ENCODE measurements at places on chromosomes 16 and 17. TPM values are rescaled to one million over a fixed set of nuclear protein-coding genes. Genes with fewer than 3 reads are reported as not detected.

- no peak for DNase-seq
Observed at GRCh38 chr17:52653014-52653413, 494.5 kb upstream of the CA10 start.

- peak; percentile 22 for DNase-seq
Observed at GRCh38 chr16:25691519-25692091, at the start of gene HS3ST4. Gene HS3ST4 (plus strand): TSS chr16:25691959.

GRCh38 chr17:32558997-32559650 is 72.3 kb downstream of the CDK5R1 start:
- DNase-seq = no peak

GRCh38 chr16:13921328-13921727 is 1.4 kb downstream of the ERCC4 start:
- DNase-seq = no peak

- DNase-seq = peak; percentile 74
Observed at GRCh38 chr17:77449908-77450741, 309.4 kb downstream of the SEC14L1 start.

DNA sequence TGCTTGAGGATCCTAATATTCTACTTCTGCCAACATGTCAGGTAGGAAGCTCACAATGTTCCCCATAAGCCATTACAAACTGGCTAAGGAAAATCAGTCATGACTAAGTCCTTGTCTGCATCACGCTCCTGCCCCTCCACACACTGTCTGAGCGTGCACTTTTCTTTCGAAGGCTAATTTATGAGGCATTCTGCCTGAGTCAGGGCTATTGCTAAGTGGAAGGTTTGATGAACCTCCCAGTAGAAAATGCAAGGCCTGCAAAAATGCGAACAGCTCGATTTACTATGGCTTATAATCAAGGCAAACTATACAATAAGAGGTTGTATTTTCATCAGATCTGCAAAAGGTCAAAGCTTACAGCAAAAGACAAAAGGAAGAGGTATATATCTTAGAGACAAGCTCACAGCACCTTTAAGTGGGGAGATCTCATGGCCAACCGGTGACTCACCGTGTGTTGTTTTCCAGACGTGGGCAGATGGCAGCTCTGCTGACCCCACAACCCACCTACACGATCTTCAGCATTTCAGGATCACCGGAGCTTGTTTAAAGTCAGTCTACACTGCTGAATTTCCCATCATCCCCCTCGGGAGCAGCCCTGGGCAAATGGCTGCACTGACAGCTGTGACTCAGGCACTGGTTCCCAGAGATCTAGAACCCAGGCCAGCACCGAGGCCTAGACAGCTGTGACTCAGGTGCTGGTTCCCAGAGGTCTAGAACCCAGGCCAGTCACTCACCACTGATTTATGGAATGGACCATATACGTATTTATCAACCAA is 26.1 kb downstream of the MEAK7 start:
- no peak for DNase-seq

GRCh38 chr16:17776888-17777287 is 306.1 kb upstream of the XYLT1 start:
- DNase-seq = no peak

Gene PRKCB
- 0.77 TPM for total RNA-seq

Gene TNFSF13
- 0.86 TPM for total RNA-seq

GRCh38 chr17:28746611-28747050 is 2.8 kb downstream of the TRAF4 start:
- no peak for DNase-seq

Gene FAM234A
- total RNA-seq = 97.8 TPM

- DNase-seq = peak; percentile 16
Observed at GRCh38 chr16:20901436-20902112, 1.0 kb downstream of the LYRM1 start.

Gene RMI2
- 41.9 TPM for total RNA-seq

Gene TBC1D3H
- not detected for total RNA-seq

- DNase-seq = no peak
Observed at GRCh38 chr16:50252874-50253513, 13.4 kb upstream of the ADCY7 start.

Gene OR3A2
- total RNA-seq = not detected

GRCh38 chr16:27475561-27475960 is 73.6 kb downstream of the IL21R start:
- DNase-seq = no peak

- no peak for DNase-seq
Observed at GRCh38 chr17:77677630-77678029, 280.9 kb upstream of the TNRC6C start.

DNA sequence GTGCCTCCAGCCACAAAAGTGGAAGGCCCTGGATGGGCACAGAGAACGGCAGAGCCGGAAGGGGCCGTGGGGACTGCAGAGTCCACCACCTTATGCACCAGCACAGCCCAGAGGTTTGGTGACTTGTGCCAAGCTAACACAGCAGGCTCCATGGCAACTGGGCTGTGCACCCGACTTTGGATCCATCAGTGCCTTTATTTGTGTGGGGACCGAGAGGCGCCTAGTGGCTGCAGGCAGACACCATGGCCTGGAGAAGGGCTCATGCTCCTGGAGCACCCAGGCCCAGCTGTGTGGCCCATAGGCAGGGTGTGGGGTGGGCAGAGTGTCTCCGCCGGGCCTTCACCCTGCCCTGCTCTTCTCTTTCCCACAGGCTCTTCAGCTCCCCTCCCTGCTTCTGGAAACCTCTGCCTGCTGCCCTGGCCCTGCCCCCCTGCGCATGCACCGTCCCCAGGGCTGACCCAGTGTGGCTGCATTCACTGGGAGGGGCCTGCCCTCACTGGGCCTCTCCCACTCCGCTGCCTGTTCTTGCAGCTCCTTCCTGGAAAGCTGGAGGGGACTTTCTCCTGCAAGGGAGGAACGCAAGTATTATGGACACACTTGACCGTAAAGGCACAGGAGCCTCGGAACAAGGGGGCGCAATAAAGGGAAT is 10.1 kb downstream of the C16orf90 start:
- no peak for DNase-seq

GRCh38 chr17:50240851-50241250 is 33.4 kb upstream of the TMEM92 start:
- DNase-seq = no peak

Gene PSKH1
- total RNA-seq = 41.5 TPM

GRCh38 chr16:89701425-89702406 is at the start of gene SPATA2L:
Gene SPATA2L (minus strand): TSS chr16:89701705. CDS start chr16:89701232, 473 bp downstream.
- DNase-seq = peak; percentile 83

DNA sequence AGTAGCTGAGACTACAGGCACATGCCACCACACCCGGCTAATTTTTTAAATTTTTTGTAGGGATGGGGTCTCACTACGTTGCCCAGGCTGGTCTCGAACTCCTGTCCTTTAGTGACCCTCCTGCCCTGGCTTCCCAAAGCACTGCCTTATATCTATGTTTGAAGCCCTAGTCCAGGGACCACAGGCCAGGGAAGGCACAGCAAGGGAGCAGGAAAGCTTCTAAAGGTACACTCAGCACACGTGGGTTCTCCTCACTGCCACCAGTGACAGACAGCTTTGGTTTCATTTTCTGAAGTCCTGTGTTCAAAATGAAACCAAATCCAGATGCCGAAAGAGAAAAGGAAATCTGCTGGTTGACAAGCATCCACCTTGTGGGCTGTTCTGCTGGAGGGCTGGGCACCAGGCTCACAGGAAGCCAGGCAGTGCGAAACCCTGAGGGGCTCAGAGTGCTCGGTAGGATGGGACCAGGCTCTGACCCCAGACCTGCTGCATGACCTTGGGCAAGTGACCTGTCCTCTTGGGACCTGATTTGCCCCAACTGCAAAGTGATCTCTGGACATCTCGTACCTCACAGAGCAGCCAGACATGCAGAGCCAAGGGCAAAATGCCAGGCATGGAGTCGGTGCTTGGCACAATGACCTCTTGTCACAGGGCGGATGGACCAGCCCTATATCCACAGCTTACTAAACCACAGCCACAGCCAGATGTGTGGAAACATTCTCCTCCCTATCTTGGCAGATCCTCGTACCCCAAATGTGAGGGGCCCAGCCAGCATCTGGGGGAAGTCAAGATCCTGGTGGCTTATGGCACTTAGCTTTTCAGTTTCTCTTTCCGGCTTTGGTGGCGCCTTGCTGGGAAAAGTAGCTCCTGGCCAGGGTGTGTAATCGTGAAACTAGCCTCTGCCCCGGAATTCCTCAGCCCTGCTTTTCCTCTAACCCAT is 2.8 kb upstream of the SOCS1 start:
- DNase-seq = no peak

GRCh38 chr16:86970726-86971125 is 346.5 kb downstream of the C16orf95 start:
- no peak for DNase-seq

GRCh38 chr17:59372138-59372751 is 40.8 kb downstream of the YPEL2 start:
- no peak for DNase-seq

Gene UNC45B
- total RNA-seq = not detected

Gene CFAP97D1
- total RNA-seq = not detected

GRCh38 chr16:2428051-2428783 is 1.0 kb upstream of the CCNF start:
- peak; percentile 33 for DNase-seq

Gene TP53TG3C
- not detected for total RNA-seq

Gene KAT2A
- 41.9 TPM for total RNA-seq

- DNase-seq = no peak
Observed at GRCh38 chr17:27384261-27384701, 72.0 kb upstream of the KSR1 start.

GRCh38 chr17:82213251-82214011 is 789 bp upstream of the CCDC57 start:
- no peak for DNase-seq

DNA sequence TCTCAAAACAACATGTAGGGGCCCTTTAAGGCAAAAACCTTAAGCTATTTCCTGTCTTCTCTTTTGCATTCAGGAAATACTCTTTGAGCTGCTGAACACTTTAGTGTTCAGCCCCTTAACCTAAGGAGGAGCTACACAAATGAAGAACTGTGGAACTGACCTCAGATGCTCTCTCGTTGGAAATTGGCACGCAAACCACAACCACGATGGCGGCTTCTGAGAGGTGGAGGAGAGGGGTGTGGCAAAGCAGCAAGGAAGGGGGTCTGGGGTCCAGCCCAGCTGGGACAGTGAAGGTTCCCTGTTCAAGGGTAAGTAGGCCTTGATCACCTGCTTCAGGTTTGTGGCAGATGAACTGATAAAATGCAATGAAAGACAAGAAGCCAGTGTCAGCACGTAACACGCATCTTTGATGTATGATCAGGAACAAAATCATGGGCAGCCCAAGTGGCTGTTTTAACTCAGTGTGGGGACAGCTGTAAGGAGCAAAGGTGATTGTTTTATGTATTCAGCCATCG is 291.6 kb upstream of the TNRC6C start:
- DNase-seq = no peak

DNA sequence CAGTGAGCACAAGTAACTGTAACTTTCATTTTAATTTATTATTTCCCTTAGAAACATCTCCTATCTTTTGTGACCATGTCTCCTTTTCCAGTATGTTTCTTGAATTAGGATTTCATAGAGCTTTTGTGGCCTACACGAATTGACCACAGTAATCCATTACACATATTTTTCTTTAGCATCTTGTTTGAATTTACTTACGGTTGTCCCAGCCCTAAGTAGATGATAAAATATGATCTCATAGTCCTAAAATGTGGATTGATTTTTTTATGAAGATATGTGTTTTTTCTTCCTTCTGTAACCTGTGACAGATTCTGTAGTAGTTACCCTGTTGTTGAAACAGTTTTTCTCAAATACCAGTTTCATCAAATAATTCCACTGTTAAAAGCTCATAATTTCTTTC is 61.5 kb downstream of the NF1 start:
- no peak for DNase-seq

DNA sequence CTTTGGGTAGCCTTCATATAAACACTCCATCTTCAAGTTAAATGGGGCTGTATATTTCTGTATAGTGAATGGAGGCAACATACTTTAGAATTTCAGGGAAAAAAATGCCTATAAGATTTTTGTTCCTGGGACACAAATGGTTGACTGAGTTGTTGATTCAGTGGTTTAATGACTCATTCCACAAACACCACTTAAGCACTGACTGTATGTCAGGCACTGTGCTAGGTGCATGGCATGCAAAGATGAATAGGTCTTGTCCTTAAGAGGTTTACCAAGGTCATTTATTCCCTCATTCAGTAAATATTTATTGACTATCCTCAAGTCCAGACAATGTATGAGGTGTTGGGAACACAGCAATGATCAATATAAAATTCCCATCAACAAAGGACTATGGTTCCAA is 417.1 kb downstream of the CA10 start:
- no peak for DNase-seq

GRCh38 chr17:40062329-40063186 is at the start of gene THRA:
Gene THRA (plus strand): TSS chr17:40062965. CDS start chr17:40074489, 11,524 bp downstream.
- peak; percentile 52 for DNase-seq

GRCh38 chr17:76735586-76736348 is 1.4 kb downstream of the SRSF2 start:
- DNase-seq = no peak

All from neural crest cell (in vitro differentiated cells).